Uterus (tissue), 4 donors: ENCODE measurements at places on chromosomes 16 and 17. TPM values are rescaled to one million over a fixed set of nuclear protein-coding genes. Genes with fewer than 3 reads are reported as not detected.

DNA sequence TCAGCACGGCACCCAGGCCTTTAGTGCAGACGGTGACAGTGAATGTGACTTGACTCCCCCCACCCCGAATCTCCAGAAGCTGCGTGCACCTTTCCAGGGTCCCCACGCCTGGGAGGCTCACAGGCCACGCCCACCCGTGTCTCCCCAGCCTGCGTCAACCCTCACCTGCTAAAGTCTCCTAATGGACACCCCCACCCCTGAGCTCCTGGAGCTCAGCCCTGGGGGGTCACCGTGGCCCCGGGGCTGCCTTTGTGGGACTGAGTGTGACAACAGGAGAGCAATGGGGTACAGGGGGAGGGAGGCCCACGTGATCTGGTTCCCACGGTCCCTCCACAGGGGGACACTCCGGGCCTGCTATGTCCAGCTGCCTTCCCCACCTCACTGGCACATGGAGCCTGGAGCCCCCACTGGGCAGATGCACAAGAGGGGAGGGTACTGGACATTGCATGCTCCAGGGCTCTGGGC lies 7.4 kb upstream of the FASN start:
- no peak overlapping the region for H3K27ac ChIP-seq
- H3K4me3 ChIP-seq: no peak overlapping the region
- no peaks in the 10 kb centered on the region for H3K36me3 ChIP-seq
- H3K4me1 ChIP-seq: no peaks in the 10 kb centered on the region

The LGALS9C gene
- not detected for total RNA-seq

- no peak overlapping the region for H3K4me3 ChIP-seq
- H3K36me3 ChIP-seq: no peaks in the 10 kb centered on the region
- H3K27ac ChIP-seq: no peak overlapping the region
- H3K4me1 ChIP-seq: no peaks in the 10 kb centered on the region
These were observed 9.9 kb downstream of the CMTM2 start for GRCh38 chr16:66588981-66589713.

DNA sequence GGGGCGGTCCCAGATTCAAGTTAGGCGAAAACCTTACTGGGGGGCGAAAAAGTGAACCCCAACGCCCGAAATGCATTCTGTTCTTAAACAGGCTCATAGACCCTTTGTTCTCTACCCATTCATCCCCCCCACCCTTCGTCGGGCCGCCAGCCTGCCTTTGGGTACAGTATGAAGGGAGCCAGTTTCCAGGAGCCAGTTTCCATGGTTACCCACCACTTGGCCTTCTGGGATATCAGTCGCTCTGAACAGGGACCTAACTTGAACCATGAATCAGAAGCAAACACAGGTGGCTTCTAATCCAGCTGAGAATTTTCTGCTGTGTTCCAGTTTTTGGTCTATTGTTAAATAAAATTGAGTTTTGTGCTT lies 532 bp downstream of the DHX40 start:
- no peaks in the 10 kb centered on the region for H3K36me3 ChIP-seq
- H3K4me1 ChIP-seq: no peaks in the 10 kb centered on the region
- H3K27me3 ChIP-seq: no peaks in the 10 kb centered on the region
- H3K4me3 ChIP-seq: peak overlapping the region; percentile 66
- peak; percentile 40 for DNase-seq

The OR1F1 gene
- not detected for total RNA-seq

- no peaks in the 10 kb centered on the region for H3K4me1 ChIP-seq
- no peak overlapping the region for H3K27ac ChIP-seq
- no peak for DNase-seq
- H3K4me3 ChIP-seq: no peak overlapping the region
- no peaks in the 10 kb centered on the region for H3K36me3 ChIP-seq
These were observed 702.8 kb downstream of the KCNJ2 start for GRCh38 chr17:70872103-70872502.
